ENCODE measurements at places on chromosomes 7 and 10.
A peak's percentile ranks its signal among the peaks of the same experiment; 100 is the strongest.

DNA sequence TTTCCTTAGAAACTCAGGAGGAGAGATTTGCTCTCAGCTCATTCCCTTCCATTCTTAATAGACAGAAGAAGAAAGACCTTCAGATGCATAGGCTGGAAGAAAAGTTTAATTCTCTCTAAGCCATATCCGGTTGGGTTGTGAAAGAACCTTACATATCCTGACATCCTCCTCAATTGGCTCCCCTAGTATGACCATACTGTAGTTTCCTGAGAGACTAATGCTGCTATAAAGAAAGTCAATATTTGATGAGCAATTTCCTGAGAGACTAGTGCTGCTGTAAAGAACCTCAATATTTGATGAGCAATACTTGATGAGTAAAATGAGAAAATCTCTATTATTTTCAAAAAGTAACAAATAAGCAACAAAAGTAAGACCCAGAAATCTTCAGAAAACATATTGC lies 888.5 kb upstream of the SORCS1 start:
- DNase-seq = no peak

- DNase-seq = no peak
Measured at GRCh38 chr7:90917539-90917938, 321.4 kb downstream of the CDK14 start.

DNA sequence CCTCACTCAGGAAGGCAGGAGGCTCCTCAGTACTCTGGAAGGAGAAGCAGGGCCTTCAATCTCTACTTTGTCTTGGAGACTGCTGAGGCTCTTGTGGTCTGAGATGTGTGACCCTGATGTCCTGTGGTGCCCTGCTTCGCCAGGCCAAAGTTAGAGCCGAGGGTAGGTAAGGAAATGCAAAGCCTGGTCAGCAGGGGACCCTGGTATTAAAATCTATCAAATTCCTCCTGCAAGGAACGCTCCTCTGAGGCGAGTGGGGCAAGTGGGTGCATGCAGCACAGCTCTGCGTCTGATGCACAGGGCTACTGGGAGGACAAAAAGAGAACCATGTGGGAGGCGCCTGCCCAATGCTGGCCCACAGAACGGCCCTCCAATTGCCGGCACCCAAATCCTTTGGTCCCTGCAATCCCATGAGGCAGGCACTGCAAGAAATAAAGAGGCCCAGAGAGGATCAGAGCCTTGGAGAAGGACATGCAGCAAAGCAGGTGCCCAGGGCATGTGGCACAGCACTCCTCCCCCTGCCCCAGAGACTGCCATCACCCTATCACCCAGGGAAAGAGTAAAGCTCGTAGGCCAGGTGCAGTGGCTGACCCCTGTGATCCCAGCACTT lies 23.1 kb upstream of the ZMIZ1 start:
- DNase-seq = no peak

- no peak for DNase-seq
Measured at GRCh38 chr7:15764010-15764409, 77.5 kb upstream of the MEOX2 start.

DNA sequence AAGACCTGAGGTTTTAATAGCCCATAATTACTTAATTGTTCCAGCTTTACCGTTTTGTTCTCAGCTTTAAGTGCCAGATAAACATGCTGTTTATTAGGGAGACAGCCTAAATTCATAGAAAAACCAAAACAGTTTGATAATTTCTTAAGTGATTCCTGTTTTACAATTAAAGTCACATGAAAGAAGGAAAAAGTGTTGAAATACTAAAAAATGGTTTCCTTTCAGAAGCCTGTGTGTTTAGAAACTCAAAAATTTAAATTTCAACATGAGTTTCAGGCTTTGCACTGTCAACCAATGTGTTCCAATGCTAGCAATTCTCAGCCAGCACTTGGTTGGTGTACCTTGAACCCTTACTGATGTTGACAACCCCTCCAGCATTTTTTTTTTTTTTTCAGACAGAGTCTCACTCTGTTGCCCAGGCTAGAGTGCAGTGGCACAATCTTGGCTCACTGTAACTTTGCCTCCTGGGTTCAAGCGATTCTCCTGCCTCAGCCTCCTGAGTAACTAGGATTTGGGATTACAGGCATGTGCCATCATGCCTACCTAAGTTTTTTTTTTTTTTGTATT lies 135.3 kb downstream of the ICA1 start:
- no peak for DNase-seq

GRCh38 chr7:47218378-47219176 lies 363.3 kb downstream of the TNS3 start:
- DNase-seq = no peak

- DNase-seq = no peak
Measured at GRCh38 chr7:46444256-46444655, 523.2 kb upstream of the IGFBP3 start.

GRCh38 chr10:113169853-113170460 lies 219.9 kb downstream of the TCF7L2 start:
- DNase-seq = no peak

- DNase-seq = no peak
Measured at GRCh38 chr10:11017000-11017569, 587 bp upstream of the CELF2 start.

- no peak for DNase-seq
Measured at GRCh38 chr10:49313501-49314070, 14.6 kb downstream of the C10orf71 start.

GRCh38 chr10:21145751-21146435 lies 248.8 kb upstream of the NEBL start:
- no peak for DNase-seq

DNA sequence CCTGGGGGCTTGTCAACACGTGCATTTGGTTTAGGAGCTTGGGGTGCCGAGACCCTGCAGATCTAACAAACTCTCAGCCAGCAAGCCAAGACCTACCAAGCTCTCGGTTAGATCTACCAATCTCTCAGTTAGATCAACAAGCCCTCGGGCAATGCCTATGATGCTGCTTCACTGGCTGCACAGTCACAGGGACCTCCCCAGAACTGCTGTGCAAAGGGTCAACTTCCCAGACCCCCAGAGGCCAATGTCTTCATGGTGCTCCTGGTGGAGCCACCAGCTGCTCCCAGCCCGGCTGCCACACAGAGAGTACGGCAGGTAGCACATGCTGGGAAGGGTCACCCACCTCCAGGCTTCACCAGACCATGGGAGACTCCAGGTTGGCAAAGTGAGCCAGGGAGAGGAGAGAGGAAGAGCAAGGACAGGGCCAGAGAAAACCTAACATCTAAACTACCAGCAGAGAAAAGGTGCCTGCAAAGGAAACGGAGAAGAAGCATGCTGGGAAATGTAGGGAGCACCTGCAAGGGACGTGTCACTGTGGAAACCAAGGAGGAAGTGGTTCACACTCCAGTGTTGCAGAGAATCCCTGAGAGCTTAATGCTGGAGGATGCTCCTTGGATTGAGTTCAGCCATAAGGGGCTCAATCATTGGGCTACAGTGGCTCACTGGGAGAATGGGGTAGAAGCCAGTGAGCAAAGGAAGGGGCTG lies 51.5 kb upstream of the GDF10 start:
- no peak for DNase-seq

DNA sequence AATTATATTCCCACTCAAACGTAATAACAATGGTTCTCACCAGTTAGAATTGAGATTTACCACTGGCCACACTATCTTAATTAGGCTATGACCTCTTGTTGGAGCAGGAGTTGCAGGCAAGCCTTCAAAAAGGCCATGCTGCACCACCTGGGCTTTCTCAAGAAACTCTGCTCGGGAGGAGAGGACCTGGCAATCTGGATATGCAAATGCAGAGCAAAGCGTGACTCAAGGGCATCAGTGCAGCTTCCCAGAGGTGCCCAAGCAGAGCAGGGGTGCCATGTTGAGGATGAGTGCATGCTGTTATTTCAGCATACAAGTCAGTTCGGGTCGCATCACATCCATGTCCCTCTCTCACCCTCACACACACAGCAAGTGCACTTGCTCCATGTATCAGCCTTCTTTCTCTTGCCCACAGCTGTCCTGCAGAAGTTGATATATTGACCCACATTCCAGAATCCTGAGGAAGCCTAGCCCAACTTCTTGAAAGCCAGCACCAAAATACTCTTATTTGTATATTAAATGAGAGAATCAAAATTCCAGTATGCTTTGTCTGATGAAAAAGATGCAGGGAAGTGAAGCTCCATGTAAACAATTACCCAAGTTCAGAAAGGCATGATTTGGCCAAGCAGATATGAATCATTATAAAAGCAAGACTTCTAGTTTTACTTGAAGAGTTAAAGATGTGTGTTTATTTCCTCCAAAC lies 55.7 kb upstream of the IL6 start:
- DNase-seq = no peak

- peak; percentile 56 for DNase-seq
Measured at GRCh38 chr10:31242902-31243301, 76.1 kb upstream of the ZEB1 start.

DNA sequence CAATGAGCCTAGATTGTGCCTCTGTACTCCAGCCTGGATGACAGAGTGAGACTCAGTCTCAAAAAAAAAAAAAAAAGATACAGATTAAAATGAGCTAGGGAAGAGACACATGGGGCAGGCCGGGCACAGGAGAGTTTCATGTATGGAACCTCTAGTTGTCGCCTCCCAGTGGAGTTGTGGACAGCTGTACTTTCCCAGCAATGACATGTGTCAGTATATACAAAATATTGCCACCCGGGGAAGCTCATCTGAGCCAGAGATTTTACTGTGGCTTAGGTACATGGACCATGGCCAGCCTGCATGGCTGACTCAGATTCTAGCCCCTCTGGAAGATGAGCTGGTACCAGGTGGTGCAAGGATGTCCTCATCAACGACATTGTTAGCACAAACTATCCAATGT lies 87.4 kb downstream of the COL26A1 start:
- no peak for DNase-seq

- DNase-seq = no peak
Measured at GRCh38 chr7:52944921-52945320, 90.5 kb upstream of the POM121L12 start.

DNA sequence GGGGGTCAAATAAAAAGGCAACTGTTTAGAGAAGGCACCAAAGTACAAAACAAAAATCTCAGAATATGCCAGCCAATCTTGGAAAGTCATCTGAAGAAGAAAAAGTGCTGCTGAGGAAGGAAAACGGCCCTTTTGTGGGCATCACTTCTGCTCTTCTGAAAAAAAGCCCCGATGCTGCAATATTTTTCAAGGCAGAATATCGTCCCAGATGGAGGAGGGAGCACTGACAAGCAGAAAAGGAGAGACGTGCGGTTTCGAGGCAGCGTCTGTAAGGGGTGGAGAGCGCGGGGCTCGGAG lies 959 bp upstream of the ATRNL1 start:
- DNase-seq = no peak

DNA sequence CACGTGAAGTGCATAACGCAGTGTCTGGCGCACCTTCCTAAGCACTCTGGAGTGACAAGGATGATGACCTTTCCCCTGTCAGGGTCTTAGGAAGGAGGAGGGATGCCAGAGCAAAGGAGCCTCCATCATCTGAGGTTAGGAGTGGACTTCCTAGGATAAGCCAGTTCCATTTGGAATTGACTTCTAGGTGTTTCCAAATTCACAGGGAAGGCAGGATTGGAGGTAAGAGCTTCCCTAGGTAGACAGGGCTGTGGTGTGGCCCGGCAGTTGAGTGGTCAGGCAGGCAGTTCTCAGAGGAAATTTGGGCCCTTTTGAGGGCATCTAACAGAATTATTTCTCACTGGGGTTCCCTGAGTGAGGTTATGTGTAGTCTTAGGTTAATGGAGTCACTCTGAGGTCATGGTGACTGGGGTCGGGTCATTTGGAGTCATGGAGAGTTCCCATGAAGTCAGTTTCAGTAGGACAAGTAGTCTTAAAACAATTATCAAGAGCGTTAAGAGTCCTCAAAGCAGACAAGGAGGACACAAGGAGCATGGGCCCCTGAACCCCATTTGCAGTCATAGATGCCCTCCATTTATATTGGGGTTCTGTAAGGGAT lies 8.2 kb downstream of the PPIF start:
- DNase-seq = no peak

DNA sequence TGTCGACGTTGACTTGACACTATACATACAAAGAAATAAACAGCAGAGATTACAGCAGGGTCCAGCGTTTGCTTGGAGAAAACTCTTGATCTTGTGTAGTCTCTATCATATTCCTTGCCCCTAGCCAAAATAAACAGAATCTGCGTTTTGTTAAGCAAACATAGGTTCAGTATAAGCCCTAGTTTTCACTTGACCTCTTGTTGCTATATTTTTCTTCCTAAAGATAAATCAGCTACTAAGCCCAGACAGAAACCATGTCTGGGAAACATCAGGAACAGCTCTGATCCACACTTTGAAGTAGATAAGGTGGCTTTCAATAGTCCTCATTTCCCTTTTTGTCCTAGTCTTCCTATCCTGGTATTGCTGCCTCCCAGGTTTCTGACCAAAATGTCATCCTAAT lies 328.2 kb upstream of the MAGI2 start:
- no peak for DNase-seq

- no peak for DNase-seq
Measured at GRCh38 chr10:126439942-126440341, 51.7 kb upstream of the ADAM12 start.

DNA sequence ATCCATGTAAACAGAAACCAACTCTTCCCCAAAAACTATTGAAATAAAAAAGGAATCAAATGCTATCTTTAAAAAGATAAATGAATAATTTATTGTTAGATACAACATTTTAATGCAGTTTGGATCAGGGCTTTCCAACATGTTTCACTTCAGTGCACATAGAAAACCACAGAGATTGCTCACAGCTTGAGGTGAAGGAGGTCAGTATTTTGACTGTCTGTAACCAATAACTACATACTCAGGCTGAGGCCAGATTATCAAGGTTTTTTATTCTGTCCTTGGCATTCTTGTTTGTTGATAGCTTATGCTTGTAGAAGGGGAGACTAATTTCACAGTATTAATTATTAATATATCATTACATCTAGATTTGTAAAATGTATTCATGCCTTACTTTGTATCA lies 195.5 kb downstream of the PRKG1 start:
- no peak for DNase-seq

DNA sequence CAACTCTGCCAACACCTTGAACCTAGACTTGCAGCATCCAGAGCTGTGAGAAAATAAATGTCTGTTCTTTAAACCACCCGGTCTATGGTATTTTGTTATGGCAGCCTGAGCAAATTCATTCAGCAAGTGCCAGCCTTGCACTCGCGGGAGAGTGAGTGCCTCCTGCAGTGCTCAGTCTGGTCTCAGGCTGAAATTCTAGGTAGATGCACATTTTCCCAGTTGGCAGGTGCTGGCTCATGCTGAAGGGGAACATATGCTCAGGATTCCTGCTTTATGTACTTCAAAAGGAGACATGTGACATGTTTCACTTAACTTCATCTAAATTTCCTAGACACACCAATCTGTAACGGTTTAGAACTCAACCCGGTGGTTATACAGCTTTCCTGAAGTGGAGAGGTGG lies 170.8 kb downstream of the MGMT start:
- DNase-seq = no peak

- DNase-seq = peak; percentile 56
Measured at GRCh38 chr7:2527505-2528467, 8.2 kb downstream of the LFNG start.

GRCh38 chr7:84904561-84904960 lies 282.3 kb downstream of the SEMA3D start:
- no peak for DNase-seq

- no peak for DNase-seq
Measured at GRCh38 chr7:16130111-16131110, 290.9 kb downstream of the CRPPA start.

- DNase-seq = no peak
Measured at GRCh38 chr7:55018361-55019190, at the start of gene EGFR. EGFR (plus strand) TSS chr7:55019017; CDS start chr7:55019278, 261 bp downstream.

- DNase-seq = no peak
Measured at GRCh38 chr7:39808796-39809481, 141.1 kb upstream of the CDK13 start.

- DNase-seq = no peak
Measured at GRCh38 chr7:30924624-30925023, 13.0 kb downstream of the AQP1 start.
